ENCODE measurements at places on chromosomes 2 and 18. TPM values are rescaled to one million over a fixed set of nuclear protein-coding genes. Genes with fewer than 3 reads are reported as not detected.

The CABYR gene
- 2.8 TPM for total RNA-seq

- peaks cover 4% of the 10 kb centered on the region for H3K4me1 ChIP-seq
- no peaks in the 10 kb centered on the region for H3K27me3 ChIP-seq
- DNase-seq: peak; percentile 79
Observed at GRCh38 chr2:64019083-64019974, at the start of gene VPS54. VPS54 (minus strand) TSS chr2:64019428; CDS start chr2:63983999, 35,429 bp downstream.

- H3K4me3 ChIP-seq: no peak overlapping the region
- no peak overlapping the region for H3K27ac ChIP-seq
- no peaks in the 10 kb centered on the region for H3K27me3 ChIP-seq
Observed at GRCh38 chr2:130373808-130374365, 18.0 kb downstream of the PTPN18 start.

DNA sequence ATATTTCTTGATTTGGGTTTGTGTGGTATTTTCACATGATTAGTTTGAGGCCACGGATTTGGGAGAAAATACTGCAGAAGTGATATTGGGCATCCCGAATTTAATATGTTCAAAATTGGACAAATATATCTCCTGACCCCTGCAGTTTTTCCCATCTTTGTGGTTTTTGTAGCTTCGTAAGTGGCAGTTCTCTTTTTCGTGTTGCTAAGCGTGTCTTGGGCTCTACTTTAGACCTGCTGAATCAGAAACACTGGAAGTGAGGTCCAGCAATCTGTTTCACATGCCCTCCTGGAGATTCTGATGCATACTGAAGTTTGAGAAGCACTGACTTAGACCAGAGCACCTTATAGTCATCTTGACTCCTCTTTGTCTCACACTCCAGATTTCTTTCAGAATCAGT lies 98.3 kb downstream of the EPB41L5 start:
- H3K36me3 ChIP-seq: no peaks in the 10 kb centered on the region
- no peak for DNase-seq
- H3K4me3 ChIP-seq: no peak overlapping the region
- no peak overlapping the region for H3K27ac ChIP-seq

DNA sequence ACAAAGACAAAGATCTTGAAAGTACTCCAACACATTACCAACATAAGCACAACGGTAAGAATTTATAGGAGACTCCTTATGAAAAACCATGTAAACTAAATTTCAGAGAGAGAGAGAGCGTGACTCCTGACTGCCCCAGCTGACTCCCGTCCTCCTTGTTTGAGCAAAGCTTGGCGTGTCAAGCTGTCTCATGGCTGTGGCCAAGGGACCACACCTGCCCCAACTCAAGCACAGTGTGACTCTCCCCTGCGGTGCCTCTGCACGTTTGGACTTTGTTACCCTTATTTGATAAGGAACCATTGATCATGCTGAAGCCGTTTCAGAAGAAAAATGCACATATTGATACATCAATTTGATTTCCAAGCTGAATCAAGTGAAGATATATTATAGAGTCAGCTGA lies 124.8 kb downstream of the COL6A3 start:
- DNase-seq: no peak
- no peak overlapping the region for H3K27ac ChIP-seq
- H3K27me3 ChIP-seq: no peaks in the 10 kb centered on the region
- H3K4me3 ChIP-seq: no peak overlapping the region
- peaks cover 18% of the 10 kb centered on the region for H3K4me1 ChIP-seq

DNA sequence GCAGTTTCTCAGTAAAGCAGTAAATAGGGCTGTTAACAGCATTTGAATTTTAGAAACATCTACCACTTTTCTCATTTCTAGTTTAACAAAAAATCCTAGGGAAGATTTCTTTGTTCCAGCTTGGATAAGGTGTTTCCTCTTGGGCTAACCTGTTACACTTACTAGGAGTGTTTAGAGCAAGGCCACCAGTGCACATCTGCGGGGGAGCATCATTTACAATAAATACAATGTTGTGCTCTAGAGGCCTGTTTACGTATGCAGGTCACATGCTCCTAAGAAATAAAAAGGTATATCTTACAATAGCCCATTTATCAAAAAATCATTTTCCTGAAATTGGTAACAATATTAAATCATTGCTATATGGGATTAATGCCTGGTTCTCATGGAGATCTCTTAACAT lies 8.1 kb downstream of the ZNF638 start:
- peaks cover 3% of the 10 kb centered on the region for H3K36me3 ChIP-seq
- no peaks in the 10 kb centered on the region for H3K27me3 ChIP-seq
- H3K27ac ChIP-seq: no peak overlapping the region
- no peak for DNase-seq
- H3K4me3 ChIP-seq: no peak overlapping the region

DNA sequence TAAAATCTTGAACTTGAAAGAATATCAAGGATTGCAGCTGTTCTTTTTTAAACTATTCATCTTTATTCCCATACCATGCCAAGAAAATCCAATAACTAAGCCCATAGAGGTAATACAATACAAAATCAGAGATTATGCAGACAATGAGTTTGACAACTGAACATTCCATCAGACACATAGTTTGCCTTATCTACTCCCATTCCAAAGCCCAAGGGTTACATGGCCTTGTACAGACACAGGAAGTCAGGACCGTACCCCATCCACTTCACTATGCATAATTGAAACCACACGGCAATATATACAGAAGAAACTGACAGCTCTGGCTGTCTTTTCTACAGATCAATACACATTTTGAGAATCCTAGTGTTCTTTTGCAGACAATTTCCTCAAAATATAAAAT lies 181.3 kb downstream of the TMX3 start:
- H3K36me3 ChIP-seq: no peaks in the 10 kb centered on the region
- H3K4me1 ChIP-seq: no peaks in the 10 kb centered on the region
- DNase-seq: peak; percentile 5
- no peaks in the 10 kb centered on the region for H3K27me3 ChIP-seq

DNA sequence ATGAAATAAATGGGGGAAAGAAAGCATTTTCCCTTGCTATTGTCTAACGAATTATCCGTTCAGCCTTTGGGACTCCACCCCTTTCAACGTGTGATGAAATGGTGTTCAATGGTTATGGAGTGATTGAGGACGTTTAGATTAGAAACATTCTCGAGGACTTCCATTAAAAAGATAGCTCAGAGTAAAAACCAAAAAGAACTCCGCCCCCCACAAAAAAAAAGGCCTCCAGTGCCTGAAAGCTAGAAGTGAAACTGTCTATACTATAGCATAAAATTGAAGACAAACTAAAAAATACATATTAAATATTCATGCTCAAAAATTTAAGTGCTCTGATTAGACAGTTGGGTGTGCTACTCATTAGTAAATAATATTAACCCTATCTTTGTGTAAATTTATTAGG lies 3.0 kb upstream of the ZNF516 start:
- H3K27me3 ChIP-seq: no peaks in the 10 kb centered on the region
- no peaks in the 10 kb centered on the region for H3K36me3 ChIP-seq
- peaks cover 6% of the 10 kb centered on the region for H3K4me1 ChIP-seq
- peak overlapping the region; percentile 7 for H3K27ac ChIP-seq
- no peak overlapping the region for H3K4me3 ChIP-seq

- H3K27ac ChIP-seq: no peak overlapping the region
- no peaks in the 10 kb centered on the region for H3K36me3 ChIP-seq
- H3K4me3 ChIP-seq: no peak overlapping the region
Observed at GRCh38 chr2:59662127-59662861, 891.2 kb downstream of the BCL11A start.

GRCh38 chr2:10271509-10271908 lies 31.2 kb upstream of the HPCAL1 start:
- no peaks in the 10 kb centered on the region for H3K36me3 ChIP-seq
- no peak for DNase-seq
- H3K27ac ChIP-seq: no peak overlapping the region
- no peaks in the 10 kb centered on the region for H3K27me3 ChIP-seq
- peaks cover 20% of the 10 kb centered on the region for H3K4me1 ChIP-seq
- H3K4me3 ChIP-seq: no peak overlapping the region

DNA sequence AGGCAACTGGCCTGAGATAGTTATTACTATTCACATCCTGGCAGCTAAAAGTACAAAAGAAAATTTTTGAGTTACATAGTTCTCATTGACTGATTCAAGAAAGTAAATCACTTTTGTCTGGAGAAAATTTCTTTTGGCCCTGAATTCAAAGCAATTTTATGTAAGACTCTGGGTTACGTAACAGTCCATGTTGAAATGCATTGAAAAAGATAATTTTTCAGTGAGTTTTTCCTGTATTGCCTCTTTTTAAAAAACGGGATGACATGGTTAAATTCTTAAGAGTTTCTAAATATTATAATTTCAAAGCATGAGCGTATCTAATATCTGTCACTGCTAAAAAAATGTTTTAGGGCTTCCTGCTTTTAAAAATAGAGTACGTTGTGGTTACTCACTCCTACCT lies 72.7 kb downstream of the ANKRD12 start:
- H3K27me3 ChIP-seq: no peaks in the 10 kb centered on the region
- peak; percentile 25 for DNase-seq
- H3K36me3 ChIP-seq: peaks cover 3% of the 10 kb centered on the region
- H3K4me1 ChIP-seq: no peaks in the 10 kb centered on the region
- H3K27ac ChIP-seq: no peak overlapping the region
- no peak overlapping the region for H3K4me3 ChIP-seq

The RIOK3 gene
- 59.6 TPM for total RNA-seq

DNA sequence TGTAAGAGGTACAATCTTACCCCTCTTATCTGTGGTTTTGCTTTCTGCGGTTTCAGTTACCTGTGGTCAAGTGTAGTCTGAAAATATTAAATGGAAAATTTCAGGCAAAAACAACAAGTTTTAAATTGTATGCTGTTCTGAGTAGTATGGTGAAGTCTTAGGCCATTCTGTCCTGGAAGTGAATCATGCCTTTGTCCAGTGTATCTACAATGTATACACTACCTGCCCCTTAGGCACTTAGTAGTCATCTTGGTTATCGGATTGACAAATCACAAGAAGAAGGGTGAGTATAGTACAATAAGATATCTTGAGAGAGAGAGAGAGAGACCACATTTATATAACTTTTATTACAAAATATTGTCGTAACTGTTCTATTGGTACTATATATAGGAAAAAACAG lies 43.5 kb downstream of the RAB3GAP1 start:
- no peaks in the 10 kb centered on the region for H3K4me1 ChIP-seq
- H3K36me3 ChIP-seq: peaks cover 6% of the 10 kb centered on the region
- H3K27ac ChIP-seq: no peak overlapping the region
- H3K27me3 ChIP-seq: no peaks in the 10 kb centered on the region
- H3K4me3 ChIP-seq: no peak overlapping the region
- no peak for DNase-seq

DNA sequence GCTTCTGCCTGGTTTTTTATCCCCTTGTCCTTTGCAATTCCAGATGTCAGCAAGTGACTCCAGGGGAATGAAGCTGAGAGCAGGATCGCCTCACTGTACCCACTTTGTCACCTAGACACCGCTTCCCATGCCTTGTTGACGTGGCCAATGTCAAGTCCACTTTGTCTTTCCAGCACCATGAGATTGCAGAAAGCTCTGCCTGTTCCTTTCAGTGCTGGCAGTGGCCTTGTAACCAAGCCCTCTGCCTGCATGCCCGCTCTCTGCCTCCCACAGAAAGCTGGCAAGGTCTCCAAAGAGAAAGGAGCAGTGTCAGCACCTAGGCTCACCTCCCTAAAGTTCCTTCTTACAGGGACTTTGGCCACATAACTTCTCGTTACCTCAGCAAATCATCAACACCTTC lies 282.2 kb upstream of the ST6GAL2 start:
- H3K27ac ChIP-seq: no peak overlapping the region
- no peaks in the 10 kb centered on the region for H3K36me3 ChIP-seq
- no peaks in the 10 kb centered on the region for H3K4me1 ChIP-seq

The REG3G gene
- not detected for total RNA-seq

GRCh38 chr2:157628477-157629415 lies at the start of gene ACVR1C:
ACVR1C (minus strand) TSS chr2:157628864; CDS start chr2:157628644, 220 bp downstream.
- peaks cover 12% of the 10 kb centered on the region for H3K4me1 ChIP-seq
- H3K36me3 ChIP-seq: no peaks in the 10 kb centered on the region
- H3K27ac ChIP-seq: no peak within 1 kb of the TSS
- peak within 1 kb of the TSS; percentile 44 for H3K4me3 ChIP-seq
- DNase-seq: peak; percentile 43
- H3K27me3 ChIP-seq: peaks cover 19% of the 10 kb centered on the region

DNA sequence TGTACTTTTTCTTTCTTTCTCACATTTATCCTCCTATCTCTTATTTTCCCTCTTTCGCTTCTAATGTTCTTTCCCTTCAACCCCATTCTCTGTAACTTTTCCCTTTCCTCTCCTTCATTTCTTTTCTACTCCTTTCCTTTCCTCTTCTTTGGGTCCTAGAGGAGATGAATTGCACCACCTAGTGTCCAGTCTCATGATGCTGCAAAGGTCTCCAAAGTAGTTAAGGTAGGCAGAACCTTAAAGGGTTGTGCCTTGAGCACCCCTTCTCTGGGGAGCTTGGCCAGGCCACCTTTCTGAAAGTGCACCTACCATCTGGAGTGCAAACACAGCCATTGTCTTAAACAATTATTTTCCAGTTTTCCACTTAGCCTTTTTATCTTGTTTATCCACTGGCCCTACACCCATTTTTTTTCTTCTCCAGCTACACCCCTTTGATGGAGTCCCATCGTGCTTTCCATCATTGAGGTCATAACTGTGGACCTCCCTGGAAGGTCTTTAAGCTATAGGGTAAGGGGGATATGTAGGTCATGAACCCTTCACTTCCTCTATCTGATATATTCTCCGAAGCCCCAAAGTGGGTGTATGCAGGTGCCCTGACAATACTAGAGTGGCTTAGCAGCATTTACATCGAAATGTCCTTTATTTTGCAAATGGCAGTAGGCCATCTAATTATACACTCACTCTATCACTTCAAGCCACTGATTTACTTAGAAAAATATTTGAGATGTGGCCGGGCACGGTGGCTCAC lies 155.9 kb downstream of the ESCO1 start:
- peak; percentile 58 for DNase-seq
- H3K27me3 ChIP-seq: no peaks in the 10 kb centered on the region
- H3K4me1 ChIP-seq: no peaks in the 10 kb centered on the region
- no peak overlapping the region for H3K27ac ChIP-seq
- H3K4me3 ChIP-seq: no peak overlapping the region
- H3K36me3 ChIP-seq: no peaks in the 10 kb centered on the region

The MROH2A gene
- total RNA-seq: not detected

- no peak overlapping the region for H3K4me3 ChIP-seq
- no peak for DNase-seq
- H3K4me1 ChIP-seq: no peaks in the 10 kb centered on the region
- H3K27me3 ChIP-seq: peaks cover 16% of the 10 kb centered on the region
Observed at GRCh38 chr2:134712299-134712698, 6.5 kb downstream of the TMEM163 start.

GRCh38 chr2:157329524-157329923 lies 3.9 kb upstream of the ERMN start:
- DNase-seq: no peak
- H3K36me3 ChIP-seq: no peaks in the 10 kb centered on the region
- no peaks in the 10 kb centered on the region for H3K27me3 ChIP-seq
- H3K4me1 ChIP-seq: peaks cover 6% of the 10 kb centered on the region
- no peak overlapping the region for H3K4me3 ChIP-seq

DNA sequence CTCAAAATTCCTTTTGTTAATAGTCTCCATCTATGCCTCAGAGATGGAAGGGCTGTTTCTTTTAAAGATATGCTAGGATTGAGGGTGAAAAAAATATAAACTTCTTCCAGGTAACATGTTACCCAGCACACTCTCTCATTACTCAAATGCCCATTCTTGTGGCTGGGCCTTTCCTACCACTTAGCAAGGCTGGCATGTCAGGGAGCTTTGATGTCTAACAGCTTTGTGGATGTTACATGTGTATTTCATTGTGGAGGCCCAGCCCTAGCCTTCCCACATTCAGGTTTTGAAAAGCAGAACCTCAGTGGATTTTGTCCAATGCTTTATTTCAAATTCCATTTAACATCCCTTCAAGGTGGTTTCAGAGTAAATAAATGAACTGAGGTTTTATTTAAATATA lies 191.4 kb downstream of the EPHA4 start:
- H3K27ac ChIP-seq: no peak overlapping the region
- no peaks in the 10 kb centered on the region for H3K27me3 ChIP-seq
- no peaks in the 10 kb centered on the region for H3K4me1 ChIP-seq
- no peak overlapping the region for H3K4me3 ChIP-seq
- no peaks in the 10 kb centered on the region for H3K36me3 ChIP-seq
